ENCODE measurements at places on chromosomes 12 and 14.

DNA sequence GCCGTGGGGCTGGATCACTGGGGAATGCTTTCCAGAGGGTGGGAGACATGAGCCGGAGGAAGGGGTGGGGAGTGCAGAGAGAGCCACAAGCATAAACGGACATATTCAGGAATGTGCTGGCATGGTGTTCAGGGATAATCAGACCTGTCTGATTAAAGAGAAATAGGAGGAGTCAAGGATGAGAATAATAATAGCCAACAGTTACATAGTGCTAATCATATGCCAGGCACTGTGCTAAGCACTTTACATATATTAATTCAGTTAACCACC lies 43.7 kb downstream of the LTBP2 start:
- DNase-seq, result no peak

GRCh38 chr12:79082595-79082994 lies 218.0 kb downstream of the SYT1 start:
- DNase-seq, result no peak

GRCh38 chr12:109605599-109606228 lies 32.1 kb downstream of the MVK start:
- no peak for DNase-seq

- peak; percentile 41 for DNase-seq
These were observed 2.1 kb downstream of the PLXNC1 start for GRCh38 chr12:94150240-94151121.

- DNase-seq, result no peak
These were observed 307.8 kb downstream of the BCL11B start for GRCh38 chr14:98964171-98964570.

GRCh38 chr12:11753826-11754225 lies 104.4 kb downstream of the ETV6 start:
- DNase-seq, result no peak

DNA sequence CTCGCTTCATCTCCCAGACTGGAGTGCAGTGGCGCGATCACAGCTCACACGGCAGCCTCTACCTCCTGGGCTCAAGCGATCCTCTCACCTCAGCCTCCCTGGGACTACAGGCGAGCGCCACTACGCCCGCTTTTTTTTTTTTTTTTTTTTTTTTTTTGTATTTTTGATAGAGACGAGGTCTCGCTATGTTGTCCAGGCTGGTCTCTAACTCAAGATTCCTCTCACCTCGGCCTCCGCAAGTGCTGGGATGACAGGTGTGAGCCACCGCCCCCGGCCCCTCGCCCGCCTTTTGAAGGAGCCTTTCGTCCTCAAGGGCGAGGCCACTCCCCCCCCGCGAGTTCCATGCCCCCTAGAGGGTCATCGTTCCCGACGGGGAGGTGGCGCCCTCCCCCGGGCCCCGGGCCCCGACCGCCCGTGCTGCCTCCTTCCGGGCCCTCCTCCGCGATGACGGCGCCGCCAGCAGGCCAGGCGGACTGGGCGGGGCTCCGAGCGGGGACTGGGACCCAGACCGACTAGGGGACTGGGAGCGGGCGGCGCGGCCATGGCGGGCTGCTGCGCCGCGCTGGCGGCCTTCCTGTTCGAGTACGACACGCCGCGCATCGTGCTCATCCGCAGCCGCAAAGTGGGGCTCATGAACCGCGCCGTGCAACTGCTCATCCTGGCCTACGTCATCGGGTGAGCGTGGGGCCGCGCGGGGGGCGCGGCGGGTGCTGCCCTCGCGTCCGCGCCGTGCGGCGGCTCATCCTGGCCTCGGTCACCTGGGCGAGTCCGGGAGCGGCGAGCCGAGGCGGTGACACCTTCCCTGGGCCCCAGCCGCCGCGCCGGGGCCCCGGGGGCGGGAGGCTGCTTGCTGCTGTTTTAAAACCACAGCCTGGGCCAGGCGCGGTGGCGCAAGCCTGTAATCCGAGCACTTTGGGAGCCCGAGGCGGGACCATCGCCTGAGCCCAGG lies at the start of gene P2RX4:
Gene P2RX4, plus strand, starts transcription at position 506 of the 949 bp plus-strand sequence. Its CDS starts 36 bp downstream, at position 542.
- DNase-seq, result peak; percentile 82

DNA sequence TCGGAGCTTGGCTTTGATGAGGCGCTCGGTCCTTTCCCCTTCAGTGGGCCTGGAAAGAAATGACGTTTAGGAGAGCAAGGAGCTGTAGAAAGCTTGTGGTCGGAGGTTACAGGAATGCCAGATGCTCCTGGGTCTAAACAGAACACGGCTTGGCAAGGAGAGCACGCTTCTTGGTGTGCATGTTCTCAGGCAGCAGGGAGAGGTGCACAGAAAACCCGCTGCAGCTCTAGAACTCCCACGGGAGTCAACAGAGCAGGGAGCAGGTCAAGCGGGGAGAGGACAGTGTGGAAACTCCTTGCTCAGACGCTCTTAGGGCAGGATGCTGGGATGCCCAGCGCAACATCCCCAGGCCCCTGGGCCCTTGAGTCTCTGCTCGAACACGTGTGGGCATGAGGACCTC lies 51.0 kb downstream of the SSH1 start:
- DNase-seq, result no peak

GRCh38 chr14:64208981-64209380 lies 85.2 kb downstream of the ESR2 start:
- DNase-seq, result no peak

DNA sequence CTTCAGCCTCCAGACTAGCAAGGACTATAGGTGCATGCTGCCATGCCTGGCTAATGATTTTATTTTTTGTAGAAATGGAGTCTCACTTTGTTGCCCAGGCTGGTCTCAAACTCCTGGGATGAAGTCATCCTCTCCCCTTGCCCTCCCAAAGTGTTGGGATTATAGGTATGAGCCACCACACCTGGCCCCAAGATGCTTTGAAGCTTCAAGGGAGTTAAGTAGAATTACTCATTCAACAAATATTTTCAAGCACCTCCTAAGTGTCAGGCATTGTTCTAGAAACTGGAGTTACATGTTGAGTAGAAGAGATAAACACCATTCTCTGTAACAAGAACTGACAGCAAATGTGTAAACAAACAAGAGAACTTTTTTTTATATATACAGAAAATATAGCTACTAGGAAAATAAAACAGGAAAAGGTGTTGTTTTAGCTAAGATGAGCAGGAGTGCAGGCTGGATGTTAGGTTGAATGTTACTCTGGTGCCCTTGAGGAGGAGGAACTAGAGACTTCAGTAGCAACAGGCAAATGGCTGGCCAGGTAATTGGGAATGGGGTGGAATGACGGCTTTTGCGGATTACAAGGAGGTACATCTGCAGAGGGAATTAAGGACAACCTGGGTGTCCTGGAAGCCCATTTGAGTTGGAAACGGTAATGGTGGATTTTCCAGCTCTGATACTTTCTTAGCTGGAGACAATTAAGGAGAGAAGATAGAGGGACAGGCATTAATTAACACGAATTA lies 32.0 kb upstream of the CFAP54 start:
- DNase-seq, result no peak

GRCh38 chr12:92529944-92530343 lies 172.8 kb upstream of the PLEKHG7 start:
- no peak for DNase-seq

- no peak for DNase-seq
These were observed 26.3 kb upstream of the CPM start for GRCh38 chr12:68959143-68959858.

GRCh38 chr14:65195042-65195719 lies 92.9 kb upstream of the MAX start:
- no peak for DNase-seq

DNA sequence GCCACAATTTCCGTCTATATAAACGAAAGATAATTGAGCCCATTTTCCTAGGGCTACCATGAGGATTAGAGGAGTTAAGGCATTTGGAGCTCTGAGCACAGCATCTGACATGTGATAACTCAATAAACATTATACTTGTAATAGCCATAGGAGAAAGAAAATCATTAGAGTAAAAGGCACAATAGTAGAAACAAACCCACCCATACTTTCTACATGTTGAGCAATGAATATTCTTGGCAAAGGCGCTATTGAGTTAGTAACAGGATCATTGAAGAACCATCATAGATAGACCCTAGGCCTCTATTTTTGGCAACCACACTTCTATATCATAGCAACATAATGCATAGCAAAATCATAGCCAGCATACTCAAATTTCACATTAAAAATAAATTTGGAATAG lies 664.1 kb downstream of the NOVA1 start:
- no peak for DNase-seq

GRCh38 chr12:26828280-26829073 lies 4.5 kb downstream of the ITPR2 start:
- no peak for DNase-seq

DNA sequence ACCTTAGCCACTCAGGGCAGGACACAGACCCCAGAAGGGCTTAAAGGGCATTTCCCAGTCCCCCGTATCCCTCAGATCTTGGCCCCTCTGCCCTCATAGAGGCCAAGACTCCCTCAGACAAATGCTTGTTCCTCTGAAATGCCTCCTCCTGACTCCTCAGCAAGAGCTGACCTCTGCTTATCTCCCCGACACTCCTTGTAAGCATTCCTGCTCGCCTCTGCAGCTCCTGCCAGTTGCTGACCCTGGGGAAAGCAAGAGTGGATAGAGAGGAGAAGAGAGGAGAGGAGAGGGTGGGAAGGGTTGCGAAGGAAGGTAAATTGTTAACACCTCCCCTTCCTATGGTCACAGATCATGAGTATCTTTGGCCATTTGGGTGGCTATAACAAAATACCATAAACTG lies 7.1 kb downstream of the SERPINA5 start:
- no peak for DNase-seq

DNA sequence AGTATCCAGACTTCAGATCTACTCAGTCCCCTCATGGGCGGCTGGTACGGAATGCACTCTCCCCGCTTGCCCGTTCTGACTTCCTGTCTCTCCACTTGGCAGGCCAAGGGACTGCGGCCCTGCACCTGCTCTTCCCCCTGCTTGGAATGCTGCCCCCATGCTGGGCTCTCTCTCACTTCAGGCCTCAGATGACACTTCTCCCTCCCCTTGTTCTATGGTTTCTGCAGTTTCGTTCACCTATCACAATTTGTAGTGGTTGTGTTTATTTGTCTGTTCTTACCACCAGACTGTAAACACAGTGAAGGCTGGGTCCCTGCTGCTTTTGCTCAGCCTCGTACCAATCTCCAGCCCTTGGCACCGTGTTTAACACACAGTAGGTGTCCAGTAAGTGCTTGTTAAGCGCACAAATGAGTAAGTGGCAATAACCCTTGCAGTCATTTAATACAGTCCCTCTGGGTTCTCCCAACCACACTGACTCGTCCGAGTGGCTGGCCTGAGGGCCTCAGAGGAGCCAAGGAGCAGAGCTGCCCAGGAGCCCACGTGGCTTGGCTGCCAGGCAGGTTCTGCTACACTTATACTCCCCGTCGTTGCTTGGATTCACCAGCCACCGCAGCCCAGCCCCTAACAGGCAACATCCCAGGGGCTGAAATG lies 11.8 kb downstream of the SLC6A12 start:
- DNase-seq, result no peak

DNA sequence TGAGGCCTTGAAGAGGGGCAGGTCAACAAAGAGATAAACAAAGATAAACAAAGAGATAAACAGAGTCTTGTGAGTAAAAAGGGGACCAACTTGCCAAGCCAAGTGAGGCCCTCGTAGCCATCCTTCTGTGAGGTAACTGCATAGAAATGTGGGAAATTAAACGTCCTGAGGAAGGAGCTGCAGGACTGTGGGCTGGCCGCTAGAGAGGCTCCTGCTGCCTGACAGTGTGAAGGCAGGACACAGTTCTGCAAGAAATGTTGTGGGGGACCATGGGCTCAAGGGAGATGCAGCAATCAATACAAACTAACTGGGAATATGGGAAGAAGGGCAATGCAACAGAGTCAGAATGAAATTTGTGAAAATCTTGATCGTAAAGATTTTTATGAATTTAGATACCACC lies 91.9 kb downstream of the SLC8A3 start:
- no peak for DNase-seq

DNA sequence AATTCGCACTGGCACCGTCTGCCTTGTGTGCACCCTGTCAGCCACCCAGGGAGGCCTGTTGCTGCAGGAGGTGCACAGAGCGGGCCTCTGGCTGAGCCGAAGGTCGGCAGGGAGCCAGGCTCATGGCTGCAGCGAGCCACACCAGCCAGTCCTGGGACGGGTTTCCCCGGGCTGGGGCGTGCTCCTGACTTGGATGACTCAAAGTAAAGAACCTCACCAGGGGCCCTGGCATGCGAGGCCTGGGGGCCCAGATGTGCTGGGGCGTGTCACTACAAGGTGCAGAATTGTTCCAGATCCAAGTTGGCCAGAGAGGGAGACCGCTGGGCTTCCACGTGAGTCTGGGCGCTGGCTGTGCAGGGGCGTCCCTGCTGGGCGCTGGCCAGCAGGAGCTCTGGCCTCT lies 34.5 kb downstream of the FBRSL1 start:
- DNase-seq, result no peak

GRCh38 chr12:124224535-124225110 lies 70.3 kb upstream of the RFLNA start:
- no peak for DNase-seq
